ENCODE measurements at places on chromosomes 13 and 19.

DNA sequence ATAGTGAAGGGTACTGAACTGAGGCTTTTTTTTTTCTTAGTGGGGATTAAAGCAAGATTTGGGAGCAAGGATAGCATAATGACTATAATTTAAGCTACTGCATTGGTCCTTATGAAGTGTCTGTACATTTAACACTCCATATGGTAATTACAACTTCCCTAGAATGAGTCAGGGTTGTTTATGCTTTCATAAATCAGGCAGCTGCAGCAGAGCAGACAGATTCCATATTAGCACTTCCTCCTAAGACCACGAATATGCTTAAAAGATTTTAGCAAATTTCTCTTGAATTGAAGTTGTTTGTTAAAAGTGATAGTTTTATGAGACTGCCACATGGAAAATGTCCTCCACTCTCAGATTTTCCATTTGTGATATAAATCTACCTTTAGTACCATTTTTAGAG is 401.1 kb upstream of the SPRY2 start:
- DNase-seq = peak; percentile 29

GRCh38 chr13:79941752-79942151 is 399.2 kb downstream of the SPRY2 start:
- DNase-seq = no peak

DNA sequence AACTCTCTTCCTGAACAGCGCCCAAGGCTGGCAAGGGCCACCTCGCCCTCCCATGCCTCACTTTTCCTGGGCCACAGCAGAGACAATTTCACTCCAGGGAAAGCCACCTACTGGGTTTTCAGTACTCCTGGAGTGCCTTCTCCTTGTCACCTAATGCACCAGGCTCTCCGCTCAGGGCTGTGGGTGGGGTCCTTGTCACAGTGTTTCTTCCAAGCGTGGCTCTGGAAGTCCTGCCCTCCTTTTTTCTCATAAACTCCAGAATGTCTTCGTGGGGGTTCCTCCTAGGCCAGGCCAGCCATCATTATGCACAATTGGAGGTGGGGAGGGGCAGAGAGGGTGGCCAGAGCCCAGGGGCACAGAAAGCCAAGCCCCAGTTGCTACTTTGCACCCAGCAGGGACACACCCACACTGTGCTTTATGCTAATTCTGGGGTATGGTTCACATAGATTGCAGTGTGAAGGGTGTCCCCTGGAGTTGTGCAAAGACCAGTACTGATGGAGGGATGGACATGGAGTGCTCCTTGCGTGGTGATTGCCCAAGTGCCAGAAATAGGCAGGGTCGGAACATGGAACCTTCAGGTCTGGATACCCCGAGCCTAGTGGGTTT is 78.8 kb downstream of the CHST8 start:
- no peak for DNase-seq

DNA sequence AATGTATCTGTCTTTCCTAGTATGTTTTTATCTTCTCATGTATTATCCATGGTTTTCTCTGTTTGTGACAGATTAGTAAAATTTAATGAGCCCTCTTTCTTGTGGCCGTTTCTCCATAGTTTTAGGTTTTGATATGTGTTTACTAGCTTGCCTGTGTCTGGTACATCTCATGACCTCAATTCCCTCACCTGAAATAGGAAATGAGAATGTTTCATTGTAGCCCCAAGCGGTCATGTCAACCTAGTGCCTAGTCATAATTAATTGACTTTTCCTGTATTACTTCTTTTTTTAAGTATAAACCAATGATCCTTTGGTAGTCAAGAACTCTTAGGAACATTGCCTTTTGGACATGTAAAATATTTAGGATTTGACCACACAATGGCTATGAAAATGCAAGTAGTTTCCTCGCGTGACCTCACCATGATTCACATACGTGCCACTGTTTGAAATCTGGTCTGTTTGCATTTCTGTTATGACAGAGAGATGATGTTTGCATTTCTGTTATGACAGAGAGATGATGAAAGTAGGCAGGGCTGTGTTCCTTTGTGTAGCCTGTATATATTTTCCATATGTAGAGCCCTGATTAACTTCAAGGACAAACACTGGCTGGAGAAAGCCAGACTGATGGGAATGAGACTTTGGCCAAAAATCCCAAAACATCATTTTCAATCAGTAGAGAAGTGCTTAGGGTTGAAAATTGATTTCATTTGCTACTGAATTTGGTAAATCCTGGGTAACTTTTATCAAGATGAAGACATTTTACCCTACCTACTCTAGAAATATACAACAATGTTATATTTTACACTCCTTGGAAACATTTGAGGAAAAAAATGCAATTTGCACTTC is 104.8 kb downstream of the TNFRSF19 start:
- no peak for DNase-seq

DNA sequence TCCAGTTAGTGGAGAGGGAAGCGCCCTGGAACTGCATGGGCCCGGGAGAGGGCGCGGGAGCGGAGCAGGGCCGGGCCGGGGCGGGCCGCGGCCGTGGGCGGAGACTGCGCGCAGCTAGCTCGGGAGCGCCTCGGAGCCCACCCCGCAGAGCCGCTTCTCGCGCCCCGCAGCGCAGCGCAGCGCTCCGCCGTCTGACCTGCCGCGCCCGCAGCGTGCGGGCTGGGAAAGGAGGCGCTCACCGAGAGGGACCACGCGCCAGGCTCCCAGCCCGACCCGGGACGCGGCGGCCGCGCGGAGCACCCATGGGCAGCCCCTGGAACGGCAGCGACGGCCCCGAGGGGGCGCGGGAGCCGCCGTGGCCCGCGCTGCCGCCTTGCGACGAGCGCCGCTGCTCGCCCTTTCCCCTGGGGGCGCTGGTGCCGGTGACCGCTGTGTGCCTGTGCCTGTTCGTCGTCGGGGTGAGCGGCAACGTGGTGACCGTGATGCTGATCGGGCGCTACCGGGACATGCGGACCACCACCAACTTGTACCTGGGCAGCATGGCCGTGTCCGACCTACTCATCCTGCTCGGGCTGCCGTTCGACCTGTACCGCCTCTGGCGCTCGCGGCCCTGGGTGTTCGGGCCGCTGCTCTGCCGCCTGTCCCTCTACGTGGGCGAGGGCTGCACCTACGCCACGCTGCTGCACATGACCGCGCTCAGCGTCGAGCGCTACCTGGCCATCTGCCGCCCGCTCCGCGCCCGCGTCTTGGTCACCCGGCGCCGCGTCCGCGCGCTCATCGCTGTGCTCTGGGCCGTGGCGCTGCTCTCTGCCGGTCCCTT is at the start of gene MLNR:
TSS of gene MLNR (plus strand) at position 303 of the 820 bp plus-strand sequence. CDS start at position 303, 0 bp downstream.
- DNase-seq = peak; percentile 73

DNA sequence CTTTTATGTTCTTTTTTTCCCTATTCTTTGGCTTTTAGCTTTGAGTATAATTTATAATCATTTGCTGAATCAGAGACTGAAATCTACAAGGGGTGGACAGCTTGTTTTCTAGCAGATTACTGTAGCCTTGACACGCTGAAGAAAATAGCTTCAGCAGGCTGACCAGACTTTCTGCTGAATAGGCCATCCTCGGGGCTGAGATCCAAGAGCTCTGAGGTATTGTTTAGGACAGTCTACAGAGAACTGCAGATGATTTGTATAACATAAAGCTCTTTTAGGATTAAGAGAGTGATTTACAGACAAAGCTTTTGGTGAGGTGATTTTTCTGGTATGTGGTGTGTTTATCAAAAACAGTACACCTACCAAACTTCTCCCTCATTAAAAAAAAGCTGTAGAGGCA is 16.8 kb downstream of the POLR1D start:
- no peak for DNase-seq

DNA sequence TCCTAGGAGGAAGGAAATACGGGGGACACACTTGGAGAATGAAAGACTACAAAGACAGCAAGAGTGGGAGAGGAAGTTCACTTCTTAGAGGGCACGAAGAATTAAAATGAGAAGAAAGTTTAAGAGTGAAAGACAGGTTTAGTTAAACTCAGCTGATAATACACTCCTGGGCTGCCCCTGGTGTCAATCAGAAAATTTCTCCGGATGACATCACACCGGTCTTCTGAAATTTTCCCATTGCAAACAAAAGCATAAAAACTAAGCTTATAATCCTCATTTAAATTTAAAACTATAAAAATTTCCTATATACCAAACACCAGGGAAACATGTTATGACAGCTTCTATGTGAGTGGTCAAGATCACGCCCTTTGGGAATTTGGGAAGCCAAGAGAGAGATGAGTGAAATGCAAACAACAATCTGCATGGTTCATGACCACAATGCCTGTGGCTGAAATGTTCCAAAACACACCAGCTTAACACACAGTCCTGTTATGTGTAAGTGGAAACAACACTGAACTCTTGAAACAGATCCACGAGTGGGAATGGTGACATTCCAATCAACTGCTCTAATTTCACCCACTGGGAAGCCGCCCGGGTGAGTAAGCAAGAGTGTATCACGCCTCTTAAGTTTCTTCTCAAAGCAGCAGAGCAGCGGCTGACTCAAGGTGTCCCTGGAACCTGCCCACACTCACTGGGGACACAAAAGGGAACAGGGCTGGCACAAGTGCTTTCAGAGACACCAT is 49.0 kb downstream of the BRD4 start:
- DNase-seq = no peak

- DNase-seq = peak; percentile 40
Observed at GRCh38 chr19:7916103-7916954, 1.7 kb downstream of the TGFBR3L start.

DNA sequence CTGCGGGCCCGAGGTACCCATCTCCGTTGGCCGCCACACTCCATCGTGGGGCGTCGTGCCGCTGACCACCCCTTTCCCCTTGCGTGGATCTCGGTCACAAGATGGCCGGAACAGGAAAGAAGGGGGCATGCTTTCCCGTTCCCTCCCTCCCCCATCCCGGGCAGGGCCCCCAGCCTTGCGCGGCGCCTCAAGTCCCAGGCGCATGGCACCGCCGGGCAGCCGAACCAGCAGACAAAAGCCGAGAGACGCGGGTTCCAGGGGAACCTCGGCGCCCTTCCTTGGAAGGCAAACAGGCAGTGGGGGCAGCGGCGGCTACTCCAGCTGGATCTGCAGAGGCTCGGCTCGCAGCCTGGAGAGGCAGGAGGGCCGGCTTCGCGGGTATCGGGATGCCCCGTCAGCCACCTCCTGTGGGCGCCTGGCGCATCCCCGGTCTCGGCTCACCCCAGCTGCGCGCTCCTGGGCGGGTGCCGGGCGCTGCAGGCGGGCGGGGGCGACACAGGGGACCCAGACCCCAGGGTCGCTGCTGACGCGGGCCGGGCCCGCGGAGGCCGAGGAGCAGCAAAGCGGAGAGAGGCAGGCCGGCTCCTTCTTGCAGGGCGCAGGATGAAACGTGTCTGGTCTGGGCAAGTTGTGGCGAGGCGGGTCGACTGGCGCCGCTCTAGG is 439 bp downstream of the DZIP1 start:
- no peak for DNase-seq

- no peak for DNase-seq
Observed at GRCh38 chr13:104522235-104523072, 1456.2 kb upstream of the SLC10A2 start.

GRCh38 chr19:34577531-34578101 is 96.1 kb downstream of the WTIP start:
- DNase-seq = no peak

- no peak for DNase-seq
Observed at GRCh38 chr13:68048802-68049359, 818.7 kb upstream of the PCDH9 start.

DNA sequence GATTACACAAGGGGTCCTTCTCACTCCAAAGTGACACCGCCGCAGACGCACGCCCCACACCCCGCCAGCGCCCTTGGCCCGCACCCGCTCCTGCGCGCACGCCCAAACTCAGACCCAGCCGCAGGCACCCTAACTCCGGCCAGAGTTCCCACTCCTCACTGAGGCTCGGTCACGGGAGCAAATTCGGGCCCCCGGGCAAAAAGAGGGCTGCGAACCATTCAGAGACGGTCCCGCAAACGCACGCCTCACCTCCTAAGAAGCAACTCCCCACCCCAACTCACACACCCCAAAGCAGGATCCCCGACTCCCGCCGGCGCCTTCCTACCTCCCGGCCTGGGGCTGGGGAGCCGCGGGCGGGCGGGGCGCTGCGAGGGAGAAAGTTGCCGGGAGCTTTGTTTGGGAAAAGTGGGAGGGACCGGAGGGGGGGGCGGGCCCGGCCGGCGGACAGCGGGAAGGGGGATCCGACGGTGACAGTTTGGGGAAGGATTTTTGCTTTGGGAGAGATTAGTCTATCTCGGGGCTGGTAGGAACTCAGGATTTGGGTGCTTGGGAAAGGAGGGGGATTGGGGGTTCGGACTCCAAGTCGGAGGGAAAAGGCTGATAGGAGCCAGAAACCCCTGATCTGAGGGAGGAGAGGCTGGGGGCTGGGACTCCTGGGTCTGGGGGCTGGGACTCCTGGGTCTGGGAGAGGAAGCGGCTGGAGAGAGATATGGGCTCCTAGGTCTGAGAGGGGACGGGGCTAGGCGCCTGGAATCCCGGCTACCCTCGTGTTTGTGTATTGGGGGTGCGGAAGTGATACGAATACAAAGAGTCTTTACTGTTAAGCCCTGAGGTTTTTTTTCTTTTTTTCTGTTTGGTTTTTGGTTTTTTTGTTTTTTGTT is at the start of gene TEAD2:
TSS of gene TEAD2 (minus strand) at position 369 of the 881 bp plus-strand sequence. CDS start 2,341 bp downstream, outside the sequence.
- peak; percentile 14 for DNase-seq

DNA sequence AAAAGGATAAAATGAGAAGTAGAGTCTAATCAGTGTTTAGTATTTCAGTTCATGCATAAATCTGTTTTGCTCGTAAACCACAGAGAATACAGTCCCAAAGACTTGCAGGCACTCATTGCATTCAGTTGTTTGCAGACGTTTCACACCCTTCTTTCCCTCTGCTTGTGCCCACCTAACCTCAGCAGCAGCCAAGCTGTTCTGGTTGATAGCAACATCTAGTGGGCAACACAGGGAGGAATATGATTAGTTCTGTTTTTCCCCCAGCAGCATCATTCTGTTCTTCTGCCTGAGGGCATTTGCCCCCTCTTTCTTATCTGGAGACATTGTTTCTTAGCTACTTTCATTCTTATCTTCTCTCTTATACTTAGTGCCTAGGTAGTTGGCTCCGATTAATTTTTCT is 135.6 kb downstream of the PAN3 start:
- peak; percentile 86 for DNase-seq

DNA sequence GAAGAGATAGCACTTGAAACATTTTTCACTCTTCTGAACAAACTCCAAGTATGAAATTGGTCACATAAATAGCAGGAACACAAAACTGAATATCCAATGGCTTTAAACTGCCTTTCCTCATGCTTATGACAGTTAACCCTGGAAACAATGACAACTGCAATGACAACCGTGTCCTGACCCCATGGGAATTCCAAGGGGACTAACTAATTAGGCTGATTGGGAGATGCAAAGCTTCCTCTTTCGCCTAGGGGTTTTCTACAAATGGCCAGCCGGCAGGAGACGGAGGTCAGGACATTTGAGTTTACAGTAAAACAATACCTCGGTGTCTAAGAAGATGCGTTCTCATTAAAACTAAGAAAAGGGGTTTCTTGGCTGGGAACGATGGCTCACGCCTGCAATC is 53.0 kb upstream of the URAD start:
- DNase-seq = no peak

Data from common myeloid progenitor, CD34-positive (primary cell).